ENCODE measurements at places on chromosomes 6 and 20. TPM values are rescaled to one million over a fixed set of nuclear protein-coding genes. Genes with fewer than 3 reads are reported as not detected.

DNA sequence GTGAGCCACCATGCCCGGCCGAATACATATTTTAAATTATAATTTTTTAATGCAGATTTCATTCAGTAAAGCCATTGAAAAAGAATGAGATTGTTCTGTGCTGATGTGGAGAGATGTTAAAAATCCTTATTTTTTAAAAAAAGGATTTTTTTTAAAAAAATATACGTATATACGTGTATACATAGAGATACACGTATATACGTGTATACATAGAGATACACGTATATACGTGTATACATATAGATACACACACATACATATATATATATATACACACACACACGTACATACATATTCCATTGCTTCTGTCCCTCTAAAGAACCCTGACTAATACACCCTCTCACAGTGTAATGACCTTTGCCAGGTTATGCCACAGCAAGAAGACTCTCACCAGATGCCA is 23.8 kb upstream of the TBC1D7 start:
- H3K4me1 ChIP-seq = peaks cover 11% of the 10 kb centered on the region
- no peak overlapping the region for H3K27ac ChIP-seq
- no peak overlapping the region for H3K4me3 ChIP-seq

- no peak overlapping the region for H3K4me3 ChIP-seq
- peaks cover 4% of the 10 kb centered on the region for H3K4me1 ChIP-seq
- peak; percentile 56 for DNase-seq
- H3K27ac ChIP-seq = no peak overlapping the region
- no peaks in the 10 kb centered on the region for H3K27me3 ChIP-seq
- H3K36me3 ChIP-seq = no peaks in the 10 kb centered on the region
These were observed 3.0 kb upstream of the GOPC start for GRCh38 chr6:117605169-117605826.

DNA sequence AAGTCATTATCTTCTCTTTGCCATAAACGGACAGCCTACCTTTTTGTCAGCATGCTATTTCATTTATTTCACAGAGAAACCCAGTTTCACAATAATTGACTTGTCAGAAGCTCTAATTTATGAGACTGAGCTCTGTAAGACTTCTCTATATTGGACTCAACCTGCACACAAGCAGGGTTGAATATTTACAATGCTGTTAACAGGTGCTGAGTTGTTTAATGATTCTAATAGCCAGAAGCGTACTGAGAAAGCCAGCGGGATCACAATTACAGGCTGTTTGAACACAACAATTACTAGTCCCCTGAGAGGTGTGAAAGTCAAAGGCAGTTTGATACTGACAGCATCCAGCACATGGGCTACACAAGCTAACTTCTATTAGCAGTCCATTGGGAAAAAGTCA is 128.2 kb upstream of the SIM1 start:
- H3K4me1 ChIP-seq = peaks cover 8% of the 10 kb centered on the region
- no peak for DNase-seq
- no peak overlapping the region for H3K27ac ChIP-seq
- H3K27me3 ChIP-seq = no peaks in the 10 kb centered on the region

DNA sequence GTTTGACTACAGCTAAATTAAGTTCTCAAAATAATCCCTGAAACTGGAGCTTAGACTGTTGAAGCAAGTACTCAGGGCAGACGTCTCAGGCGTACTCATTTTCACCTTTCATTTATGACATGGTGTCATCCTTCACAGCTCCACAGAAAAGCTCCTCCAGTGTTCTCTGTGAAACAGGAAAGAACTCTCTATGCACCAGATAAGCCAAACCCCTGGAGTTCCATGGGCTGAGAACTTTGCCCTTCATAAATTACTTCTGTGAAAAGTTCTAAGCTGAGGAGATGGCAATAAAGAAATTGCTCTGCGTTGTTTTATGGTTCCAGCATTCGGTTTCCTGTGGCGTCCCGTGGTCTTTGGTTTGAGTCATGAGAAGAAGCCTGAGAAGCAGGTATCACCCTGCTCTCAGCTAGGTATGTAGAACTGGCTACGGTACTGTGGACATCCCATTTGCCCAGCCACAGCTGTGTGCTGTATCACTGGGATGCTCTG is 20.2 kb upstream of the RREB1 start:
- DNase-seq = peak; percentile 23
- H3K4me1 ChIP-seq = peaks cover 16% of the 10 kb centered on the region
- H3K27me3 ChIP-seq = no peaks in the 10 kb centered on the region
- H3K36me3 ChIP-seq = no peaks in the 10 kb centered on the region

DNA sequence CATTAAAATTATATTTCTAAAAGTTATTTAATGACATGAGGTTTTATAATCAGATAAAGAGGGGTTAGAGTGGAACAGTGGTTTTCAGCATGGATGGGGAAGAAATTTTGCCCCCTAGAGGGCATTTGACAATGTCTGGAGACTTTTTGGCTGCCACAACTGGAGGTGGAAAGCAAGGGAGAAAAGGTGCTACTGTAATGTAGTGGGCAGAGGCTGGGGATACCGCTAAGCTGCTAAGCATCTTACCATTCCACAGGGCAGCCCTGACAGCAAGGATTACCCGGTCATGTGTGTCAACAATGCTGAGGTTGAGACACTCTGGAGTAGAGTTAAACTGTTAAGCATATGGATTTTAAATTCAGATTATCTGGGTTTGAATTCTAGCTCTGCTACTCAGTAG is 52.9 kb upstream of the FABP7 start:
- no peaks in the 10 kb centered on the region for H3K27me3 ChIP-seq
- DNase-seq = peak; percentile 42
- no peak overlapping the region for H3K4me3 ChIP-seq
- no peaks in the 10 kb centered on the region for H3K36me3 ChIP-seq

SCRT2 gene
- not detected for total RNA-seq

GRCh38 chr6:156587071-156587470 is 190.1 kb upstream of the ARID1B start:
- no peaks in the 10 kb centered on the region for H3K27me3 ChIP-seq
- H3K36me3 ChIP-seq = no peaks in the 10 kb centered on the region
- no peaks in the 10 kb centered on the region for H3K4me1 ChIP-seq
- no peak overlapping the region for H3K27ac ChIP-seq

SIM1 gene
- not detected for total RNA-seq

- H3K4me1 ChIP-seq = peaks cover 4% of the 10 kb centered on the region
- H3K4me3 ChIP-seq = no peak overlapping the region
- DNase-seq = no peak
- peaks cover 3% of the 10 kb centered on the region for H3K36me3 ChIP-seq
- H3K27ac ChIP-seq = no peak overlapping the region
- H3K27me3 ChIP-seq = no peaks in the 10 kb centered on the region
These were observed 71.8 kb downstream of the IGF2R start for GRCh38 chr6:160040527-160041264.

PTK6 gene
- total RNA-seq = 0.42 TPM

Data from Caco-2 (cell line).